ENCODE measurements at places on chromosomes 6 and 20.

DNA sequence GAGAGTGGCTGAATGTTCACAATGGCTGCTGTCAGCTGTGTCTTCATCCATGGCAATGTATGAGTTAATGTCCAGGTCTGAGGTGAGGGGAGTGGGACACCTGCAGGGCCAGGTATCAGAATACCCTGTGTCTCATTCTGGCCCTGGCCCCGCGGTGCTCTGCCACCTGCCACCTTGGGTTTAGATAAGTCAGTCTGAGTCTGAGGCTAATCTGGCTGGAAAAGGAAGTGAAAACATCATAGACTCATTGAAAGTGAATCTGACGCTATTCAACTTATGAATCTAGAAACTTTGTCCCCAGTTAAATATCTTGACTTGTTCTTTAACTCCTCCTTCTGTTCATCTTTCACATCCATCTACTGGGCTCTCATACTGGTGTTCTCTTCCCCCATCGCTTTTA lies 267.1 kb upstream of the JAG1 start:
- DNase-seq: no peak
- H3K27ac ChIP-seq: no peak overlapping the region
- H3K4me3 ChIP-seq: no peak overlapping the region
- no peaks in the 10 kb centered on the region for H3K36me3 ChIP-seq
- no peaks in the 10 kb centered on the region for H3K27me3 ChIP-seq
- no peaks in the 10 kb centered on the region for H3K4me1 ChIP-seq

DNA sequence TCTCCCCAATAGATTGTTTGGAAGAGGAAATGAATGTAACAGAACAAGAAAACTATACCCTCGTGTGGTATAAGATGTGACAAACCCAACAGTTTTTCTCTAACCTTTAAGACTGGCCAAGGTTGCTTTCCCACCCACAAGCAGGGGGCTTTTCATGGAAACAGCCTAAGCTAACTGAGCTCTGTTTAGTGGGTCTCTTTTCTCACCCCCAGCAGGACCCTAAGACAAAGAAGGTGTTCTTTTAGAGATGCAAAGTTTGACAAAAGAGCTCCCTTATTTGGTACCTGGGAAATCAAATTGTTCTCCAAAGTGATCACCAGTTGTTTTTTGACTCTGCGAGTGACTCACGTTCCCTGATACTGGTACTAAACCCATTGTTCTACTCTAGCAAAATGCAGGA lies 59.1 kb downstream of the MBOAT1 start:
- no peaks in the 10 kb centered on the region for H3K4me1 ChIP-seq
- no peak overlapping the region for H3K27ac ChIP-seq
- H3K4me3 ChIP-seq: no peak overlapping the region
- H3K27me3 ChIP-seq: no peaks in the 10 kb centered on the region
- peaks cover 3% of the 10 kb centered on the region for H3K36me3 ChIP-seq

DNA sequence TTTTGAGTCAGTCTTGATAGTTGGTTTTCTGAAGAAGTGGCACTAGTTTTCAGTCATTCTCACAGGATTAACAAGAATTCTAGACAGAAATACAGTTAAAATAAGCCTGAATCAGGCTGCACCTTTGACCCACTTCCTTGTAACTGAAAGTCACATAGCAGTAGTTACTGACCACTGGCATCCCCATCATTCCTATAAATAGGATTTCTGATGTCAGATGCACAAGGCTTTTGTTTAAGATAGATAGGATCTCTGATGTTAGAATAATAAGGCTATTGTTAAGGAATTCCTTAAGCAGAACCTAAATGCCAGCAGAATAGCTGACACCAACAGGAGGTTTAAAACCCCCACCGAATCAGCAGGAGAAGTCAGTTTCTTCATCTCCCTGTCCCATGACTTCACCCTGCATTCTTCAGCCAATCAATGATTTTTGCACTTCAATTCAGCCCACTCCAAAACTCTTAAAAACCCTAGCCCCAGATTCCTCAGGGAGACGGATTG lies 30.6 kb upstream of the ZBTB24 start:
- no peak overlapping the region for H3K27ac ChIP-seq
- H3K4me1 ChIP-seq: no peaks in the 10 kb centered on the region
- DNase-seq: no peak
- no peak overlapping the region for H3K4me3 ChIP-seq
- no peaks in the 10 kb centered on the region for H3K36me3 ChIP-seq

DNA sequence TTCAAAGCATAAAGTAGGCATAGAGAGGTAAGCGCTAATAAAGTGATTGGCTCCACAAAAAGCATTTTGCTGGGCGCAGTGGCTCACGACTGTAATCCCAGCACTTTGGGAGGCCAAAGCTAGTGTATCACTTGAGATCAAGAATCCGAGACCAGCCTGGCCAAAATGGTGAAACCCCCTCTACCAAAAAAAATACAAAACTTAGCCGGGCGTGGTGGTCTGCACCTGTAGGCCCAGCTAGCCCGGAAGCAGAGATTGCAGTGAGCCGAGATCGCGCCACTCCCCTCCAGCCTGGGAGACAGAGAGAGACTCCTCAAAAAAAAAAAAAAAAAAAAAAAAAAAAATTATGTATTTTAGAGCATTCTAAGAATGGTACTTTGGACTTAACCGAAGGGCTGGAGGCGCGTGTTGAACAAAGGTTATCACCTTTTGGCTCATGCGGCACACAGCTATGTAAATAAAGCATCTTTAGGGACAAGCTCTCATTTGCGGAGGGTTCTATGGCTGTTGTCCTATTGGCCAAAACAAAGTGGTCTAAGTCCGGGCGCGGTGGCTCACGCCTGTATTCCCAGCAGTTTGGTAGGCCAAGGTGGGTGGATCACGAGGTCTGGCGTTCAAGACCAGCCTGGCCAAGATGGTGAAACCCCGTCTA lies 17.4 kb downstream of the HFE start:
- H3K27ac ChIP-seq: peak overlapping the region; percentile 74
- H3K27me3 ChIP-seq: no peaks in the 10 kb centered on the region
- H3K36me3 ChIP-seq: no peaks in the 10 kb centered on the region
- no peaks in the 10 kb centered on the region for H3K4me1 ChIP-seq

- H3K27ac ChIP-seq: no peak overlapping the region
- no peaks in the 10 kb centered on the region for H3K36me3 ChIP-seq
- H3K4me3 ChIP-seq: no peak overlapping the region
- H3K27me3 ChIP-seq: no peaks in the 10 kb centered on the region
- H3K4me1 ChIP-seq: peaks cover 5% of the 10 kb centered on the region
Measured at GRCh38 chr6:149095842-149096241, 221.7 kb upstream of the TAB2 start.

DNA sequence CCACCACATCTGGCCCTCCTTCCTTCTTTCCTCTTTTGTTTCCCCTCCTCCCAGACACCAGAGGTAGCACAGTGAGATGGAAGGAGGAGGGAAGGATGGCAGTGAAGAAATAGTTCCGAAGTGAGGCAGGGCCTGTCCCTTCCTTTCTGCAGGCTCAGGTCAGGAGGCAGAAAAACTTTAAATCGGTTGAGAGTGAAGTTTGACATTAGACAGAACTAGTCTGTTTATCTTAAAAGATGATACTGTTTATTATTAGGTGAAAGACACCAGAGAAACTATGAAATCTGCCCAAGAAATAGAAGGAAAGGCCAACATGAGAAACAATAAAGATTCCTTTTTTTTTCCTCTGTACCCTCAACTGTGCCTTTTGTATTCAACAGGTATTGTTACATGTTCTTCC lies 670.3 kb downstream of the UTRN start:
- no peaks in the 10 kb centered on the region for H3K4me1 ChIP-seq
- H3K27me3 ChIP-seq: no peaks in the 10 kb centered on the region
- no peaks in the 10 kb centered on the region for H3K36me3 ChIP-seq

DNA sequence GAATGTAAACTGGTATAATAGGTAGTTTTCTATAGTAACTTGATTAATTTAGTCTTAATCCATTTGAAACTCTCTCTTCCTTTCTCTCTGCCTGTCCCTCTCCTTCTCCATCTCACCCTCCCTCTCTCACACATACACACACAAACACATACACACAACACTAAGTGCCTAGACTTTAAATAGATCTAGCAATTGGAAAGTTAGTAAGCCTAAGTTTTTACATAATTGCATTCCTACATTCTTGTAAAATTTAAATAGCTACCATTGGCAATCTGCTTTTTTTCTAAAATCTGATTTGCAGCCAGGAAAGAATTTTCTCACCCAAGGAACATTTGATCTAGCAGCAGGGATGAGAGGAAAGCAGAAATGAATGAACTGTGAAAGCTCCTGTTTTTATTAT lies 15.7 kb downstream of the GFRA4 start:
- H3K4me1 ChIP-seq: no peaks in the 10 kb centered on the region
- no peaks in the 10 kb centered on the region for H3K27me3 ChIP-seq
- no peak overlapping the region for H3K4me3 ChIP-seq
- peaks cover 72% of the 10 kb centered on the region for H3K36me3 ChIP-seq
- H3K27ac ChIP-seq: no peak overlapping the region
- no peak for DNase-seq

DNA sequence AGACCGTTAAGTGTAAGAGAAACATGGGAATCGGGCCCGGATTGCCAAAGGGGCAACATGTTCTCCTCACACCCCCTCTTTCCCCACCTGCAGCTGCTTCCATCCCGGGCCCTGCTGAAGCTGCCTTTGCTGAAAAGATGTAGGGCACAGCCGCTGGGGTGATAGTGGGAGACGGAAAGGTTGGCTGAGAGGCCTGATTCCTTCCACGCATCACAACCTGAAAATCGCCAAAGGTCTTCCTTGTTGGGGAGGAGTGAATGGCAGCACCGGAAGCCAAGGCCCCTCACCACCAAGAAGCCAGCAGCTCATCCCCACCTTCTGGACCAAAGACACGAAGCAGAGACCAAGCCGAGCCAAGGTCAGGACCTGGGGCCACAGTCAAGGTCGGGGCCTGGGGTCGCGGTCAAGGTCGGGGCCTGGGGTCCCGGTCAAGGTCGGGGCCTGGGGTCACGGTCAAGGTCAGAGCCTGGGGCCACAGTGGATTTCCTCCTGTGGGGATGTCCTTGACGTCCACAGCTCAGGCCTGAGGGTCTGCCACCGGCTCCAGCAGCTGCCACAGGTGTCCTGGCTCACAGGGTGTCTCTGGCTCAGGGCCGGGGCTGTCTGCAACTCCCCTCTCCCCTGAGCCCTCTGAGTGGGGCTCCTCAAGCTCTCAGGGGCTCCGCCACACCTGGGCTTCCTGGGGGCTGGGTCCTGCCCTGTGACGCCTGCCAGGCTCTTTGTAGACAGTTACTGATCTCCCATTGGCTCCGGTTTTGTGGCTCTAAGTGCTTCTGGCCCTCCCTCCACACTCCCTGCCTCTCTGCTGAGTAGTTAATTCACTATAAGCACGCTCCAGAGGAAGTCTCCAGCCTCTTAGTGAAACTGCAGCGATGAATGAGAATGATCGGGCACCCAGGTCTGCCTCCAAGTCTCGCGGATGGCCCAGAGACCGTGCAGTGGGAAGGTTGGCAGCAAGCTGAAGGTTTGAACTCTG lies 5.5 kb upstream of the CHRNA4 start:
- H3K4me1 ChIP-seq: no peaks in the 10 kb centered on the region
- DNase-seq: no peak
- no peaks in the 10 kb centered on the region for H3K36me3 ChIP-seq
- no peak overlapping the region for H3K27ac ChIP-seq
- peaks cover 26% of the 10 kb centered on the region for H3K27me3 ChIP-seq

DNA sequence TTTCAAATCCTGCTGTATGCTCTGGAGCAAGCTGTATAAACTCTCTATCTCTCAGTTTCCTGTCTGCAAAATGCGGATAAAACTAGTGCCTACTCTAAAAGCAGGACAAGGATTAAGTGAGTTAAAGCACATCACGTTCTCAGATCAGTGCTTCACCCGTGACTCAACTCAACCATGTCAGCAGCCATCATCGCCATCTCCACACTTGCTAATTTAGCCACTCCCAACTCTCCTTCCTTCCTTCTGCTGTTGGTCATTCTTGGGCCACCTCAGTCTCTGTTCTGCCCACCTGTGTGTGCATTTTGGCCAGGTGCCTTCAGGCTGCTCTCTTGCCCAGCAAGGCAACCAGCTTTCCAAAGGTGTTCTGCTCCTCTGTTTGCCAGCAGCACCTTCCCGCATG lies 260.0 kb upstream of the CDYL start:
- no peaks in the 10 kb centered on the region for H3K4me1 ChIP-seq
- H3K4me3 ChIP-seq: no peak overlapping the region
- no peaks in the 10 kb centered on the region for H3K36me3 ChIP-seq

DNA sequence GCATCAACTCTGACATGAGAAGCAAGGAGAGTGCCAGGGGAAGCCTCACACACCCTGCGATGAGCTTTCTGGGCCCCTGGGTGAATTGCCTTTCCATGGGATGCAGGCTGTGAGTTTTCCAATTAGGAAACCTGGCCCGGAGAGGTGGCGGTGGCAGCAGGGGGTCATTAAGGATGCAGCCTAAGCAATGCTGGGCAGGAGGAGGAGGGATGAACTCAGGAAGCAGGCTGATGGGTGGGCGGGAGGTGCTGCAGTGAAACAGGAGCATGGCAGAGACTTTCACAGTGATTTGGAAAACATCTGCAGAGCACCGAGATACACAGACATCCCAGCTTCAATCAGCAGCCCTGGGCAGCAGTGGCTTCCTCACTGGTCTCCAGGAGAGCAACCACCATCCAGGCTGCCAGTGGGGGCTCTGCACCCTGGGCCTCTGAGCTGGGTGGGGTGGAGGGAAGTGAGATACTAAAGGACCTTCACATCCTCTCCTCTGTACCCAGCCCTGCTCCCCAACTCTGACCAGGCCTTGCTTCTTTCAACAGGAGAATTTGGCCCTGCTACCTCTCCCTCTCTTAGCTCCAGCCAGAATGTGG lies 44.9 kb downstream of the LRFN2 start:
- no peaks in the 10 kb centered on the region for H3K27me3 ChIP-seq
- no peak overlapping the region for H3K4me3 ChIP-seq
- DNase-seq: no peak
- H3K27ac ChIP-seq: no peak overlapping the region
- H3K4me1 ChIP-seq: no peaks in the 10 kb centered on the region

- no peaks in the 10 kb centered on the region for H3K36me3 ChIP-seq
- H3K4me3 ChIP-seq: no peak overlapping the region
- H3K27ac ChIP-seq: no peak overlapping the region
- peaks cover 3% of the 10 kb centered on the region for H3K4me1 ChIP-seq
- no peak for DNase-seq
- H3K27me3 ChIP-seq: no peaks in the 10 kb centered on the region
Measured at GRCh38 chr6:28135393-28135792, 6.3 kb upstream of the ZKSCAN8 start.

DNA sequence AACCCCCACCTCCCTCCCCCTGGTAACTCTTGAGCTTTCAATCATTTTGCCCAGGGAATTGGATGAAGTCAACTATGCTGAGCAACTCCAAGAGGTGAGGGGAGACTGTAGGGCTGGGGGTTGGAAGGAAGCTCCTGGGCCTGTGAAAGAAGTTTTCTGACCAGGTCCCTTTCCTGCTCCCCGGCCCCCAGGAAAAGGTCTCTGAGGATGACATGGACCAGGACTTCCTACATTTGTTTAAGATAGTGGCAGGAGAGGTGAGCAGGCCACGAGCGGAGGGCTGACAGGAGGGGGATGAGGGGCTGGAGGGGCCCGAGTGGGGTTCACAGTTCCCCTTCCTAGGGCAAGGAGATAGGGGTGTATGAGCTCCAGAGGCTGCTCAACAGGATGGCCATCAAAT lies 21.8 kb downstream of the CAPN11 start:
- no peaks in the 10 kb centered on the region for H3K36me3 ChIP-seq
- H3K27ac ChIP-seq: no peak overlapping the region
- DNase-seq: no peak
- H3K4me3 ChIP-seq: no peak overlapping the region
- no peaks in the 10 kb centered on the region for H3K4me1 ChIP-seq
